ENCODE measurements at places on chromosomes 7 and 10.

- DNase-seq = no peak
These were observed 77.8 kb downstream of the SHH start for GRCh38 chr7:155734445-155734809.

GRCh38 chr10:43211030-43211429, 55.8 kb downstream of the RASGEF1A start:
- DNase-seq = no peak

GRCh38 chr10:93512565-93512964, 16.2 kb downstream of the CEP55 start:
- DNase-seq = no peak

DNA sequence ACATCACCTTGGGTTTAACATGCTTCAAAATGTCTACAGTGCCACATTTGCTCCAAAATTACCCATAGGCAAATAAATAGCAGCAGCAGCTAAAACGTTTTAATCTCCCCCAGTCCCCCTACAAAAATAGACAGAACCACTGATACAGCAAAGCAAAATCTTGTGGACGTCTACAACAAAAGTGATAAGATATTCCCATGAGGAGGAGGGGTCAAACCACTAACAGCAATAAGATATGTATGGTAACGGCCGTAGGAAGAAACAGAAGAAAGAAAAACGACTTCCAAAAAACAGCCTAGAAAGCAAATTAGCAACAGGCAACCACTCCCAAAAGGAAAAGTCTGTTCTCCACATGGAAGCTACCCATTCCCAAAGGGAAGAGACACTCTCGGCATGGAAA, 34.5 kb upstream of the ST8SIA6 start:
- DNase-seq = no peak

- no peak for DNase-seq
These were observed 43.0 kb downstream of the LEP start for GRCh38 chr7:128284102-128284501.

- no peak for DNase-seq
These were observed 17.6 kb downstream of the RSU1 start for GRCh38 chr10:16799621-16800020.

DNA sequence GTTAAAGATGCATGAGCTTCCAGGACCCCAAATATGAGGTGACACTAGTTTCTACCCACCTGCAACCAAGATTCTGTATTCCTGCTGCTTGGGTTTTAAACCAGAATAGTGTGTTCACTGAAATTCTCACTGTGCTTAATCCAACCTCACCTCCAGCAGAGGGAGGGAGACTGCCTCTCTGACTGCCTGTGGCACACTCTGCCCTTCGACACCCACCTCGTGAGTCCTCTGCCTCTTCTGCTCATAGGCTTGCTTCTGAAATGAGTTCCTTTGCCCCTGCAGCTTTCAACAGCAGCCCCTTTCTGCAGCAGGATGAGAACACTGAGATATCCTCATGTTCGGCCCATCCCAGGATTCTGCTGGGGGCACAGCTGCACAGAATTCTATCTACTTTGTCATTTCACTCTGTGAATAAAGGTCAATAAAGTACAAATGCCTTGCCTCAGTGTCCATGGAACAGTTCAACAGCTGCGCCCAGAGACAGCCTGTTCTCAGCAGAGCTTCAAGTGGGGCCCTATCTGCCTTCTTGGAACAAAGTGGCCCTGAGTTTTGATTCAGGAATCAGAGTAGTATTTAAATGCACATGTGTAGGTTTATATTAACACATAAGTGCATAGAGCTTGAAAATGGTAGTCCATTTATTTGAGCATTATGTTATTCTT, 632.5 kb downstream of the TNS3 start:
- no peak for DNase-seq

GRCh38 chr7:142110638-142111037, 880 bp upstream of the MGAM2 start:
- DNase-seq = no peak

GRCh38 chr7:69342154-69342884, 256.0 kb upstream of the AUTS2 start:
- no peak for DNase-seq
